ENCODE measurements at places on chromosomes 2 and 18.

- no peak for DNase-seq
Measured at GRCh38 chr2:170968205-170969003, 39.4 kb downstream of the GORASP2 start.

- DNase-seq, result no peak
Measured at GRCh38 chr18:7870266-7870665, 303.1 kb downstream of the PTPRM start.

GRCh38 chr2:75459565-75460310 is 101.0 kb downstream of the EVA1A start:
- DNase-seq, result no peak

- no peak for DNase-seq
Measured at GRCh38 chr18:75113455-75113854, 95.5 kb downstream of the PTGR3 start.
